ENCODE measurements at places on chromosomes 7 and 10.

DNA sequence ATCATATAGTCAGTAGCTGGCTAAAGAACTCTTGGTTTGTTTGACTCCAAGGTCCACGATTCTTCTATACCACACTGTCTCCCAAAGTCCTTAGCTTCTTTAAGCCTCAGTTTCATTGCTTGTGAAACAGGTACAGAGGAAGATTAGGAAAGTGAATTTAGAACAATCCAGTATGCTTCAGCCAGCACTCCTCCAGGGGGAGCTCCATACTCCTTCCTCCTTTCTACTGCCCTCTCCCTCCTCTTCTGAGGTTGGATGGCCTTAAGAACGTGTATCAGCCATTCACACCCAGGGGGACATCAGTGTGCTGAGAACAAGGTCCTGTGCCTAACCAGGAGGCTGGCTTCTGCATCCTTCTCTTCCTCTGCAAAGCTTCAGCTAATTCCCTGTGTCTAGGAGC lies 54.8 kb upstream of the CALD1 start:
- peak; percentile 40 for DNase-seq

DNA sequence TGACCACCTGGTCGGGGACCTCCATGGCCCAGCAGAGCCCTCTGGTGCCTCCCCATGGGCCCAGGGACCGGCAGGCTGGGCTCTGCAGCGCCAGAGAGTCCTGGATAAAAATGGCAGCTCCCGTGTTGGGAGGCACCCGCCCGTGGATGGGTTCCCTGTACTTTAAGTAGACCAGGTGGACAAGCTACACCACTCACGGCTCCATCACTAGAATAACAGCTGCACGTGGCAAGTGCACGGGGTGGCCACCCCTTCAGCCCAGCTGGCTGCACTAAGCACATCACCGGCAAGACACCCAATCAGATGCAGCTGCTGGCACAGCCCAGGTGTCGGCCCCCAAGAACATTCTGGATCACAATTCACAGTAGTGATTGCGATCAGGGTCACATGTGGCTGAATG lies 69.8 kb downstream of the DIP2C start:
- no peak for DNase-seq

DNA sequence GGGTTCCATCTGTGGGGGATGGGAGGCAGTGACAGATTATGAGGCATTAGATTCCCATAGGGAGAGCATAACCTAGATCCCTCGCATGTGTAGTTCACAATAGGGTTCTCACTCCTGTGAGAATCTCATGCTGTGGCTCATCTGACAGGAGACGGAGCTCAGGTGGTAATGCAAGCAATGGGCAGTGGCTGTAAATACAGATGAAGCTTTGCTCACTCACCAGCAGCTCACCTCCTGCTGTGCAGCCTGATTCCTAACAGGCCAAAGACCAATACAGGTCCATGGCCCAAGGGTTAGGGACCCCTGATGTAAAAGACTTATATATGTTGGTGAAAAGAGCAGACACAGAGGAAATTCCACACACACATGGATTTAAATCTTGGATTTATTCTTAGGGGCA lies 370.2 kb downstream of the NRG3 start:
- no peak for DNase-seq

GRCh38 chr7:98875501-98875900 lies 2.8 kb upstream of the TRRAP start:
- no peak for DNase-seq

DNA sequence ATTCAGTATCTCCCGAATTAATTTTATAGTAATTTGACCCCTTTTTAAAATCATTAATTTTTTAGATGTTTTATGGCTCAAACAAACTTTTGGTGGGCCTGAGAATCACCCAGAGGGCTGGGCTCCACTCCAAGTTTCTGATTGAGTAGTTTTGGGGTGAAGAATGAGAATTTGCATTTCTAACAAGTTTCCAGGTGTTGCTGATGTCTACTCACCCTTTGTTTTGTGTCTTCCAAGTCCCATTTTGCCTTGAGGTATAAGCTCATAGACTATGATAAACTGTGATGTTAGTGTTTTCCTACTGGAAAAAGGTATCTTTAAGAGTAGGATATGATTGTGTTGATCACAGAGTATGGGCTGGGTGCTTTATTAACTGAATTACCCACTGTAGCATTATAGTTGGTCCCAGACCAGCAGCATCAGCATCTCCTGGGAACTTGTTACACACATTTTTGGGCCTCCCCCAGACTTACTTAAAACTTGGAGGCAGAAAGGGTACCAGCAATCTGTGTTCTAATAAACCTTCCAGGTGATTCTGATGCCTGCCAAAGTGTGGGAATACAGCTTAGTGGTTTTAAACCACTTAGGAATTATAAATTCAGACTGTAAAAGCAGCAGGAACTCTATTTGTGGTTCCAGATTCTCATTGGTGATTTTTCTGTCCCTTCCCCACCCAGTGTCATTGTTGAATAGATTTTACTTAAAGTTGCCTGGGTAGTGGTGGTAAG lies 19.1 kb downstream of the ZNRF2 start:
- DNase-seq, result no peak
